Body of pancreas (tissue), 4 donors: ENCODE measurements at places on chromosomes 7 and 10. TPM values are rescaled to one million over a fixed set of nuclear protein-coding genes. Genes with fewer than 3 reads are reported as not detected.

DNA sequence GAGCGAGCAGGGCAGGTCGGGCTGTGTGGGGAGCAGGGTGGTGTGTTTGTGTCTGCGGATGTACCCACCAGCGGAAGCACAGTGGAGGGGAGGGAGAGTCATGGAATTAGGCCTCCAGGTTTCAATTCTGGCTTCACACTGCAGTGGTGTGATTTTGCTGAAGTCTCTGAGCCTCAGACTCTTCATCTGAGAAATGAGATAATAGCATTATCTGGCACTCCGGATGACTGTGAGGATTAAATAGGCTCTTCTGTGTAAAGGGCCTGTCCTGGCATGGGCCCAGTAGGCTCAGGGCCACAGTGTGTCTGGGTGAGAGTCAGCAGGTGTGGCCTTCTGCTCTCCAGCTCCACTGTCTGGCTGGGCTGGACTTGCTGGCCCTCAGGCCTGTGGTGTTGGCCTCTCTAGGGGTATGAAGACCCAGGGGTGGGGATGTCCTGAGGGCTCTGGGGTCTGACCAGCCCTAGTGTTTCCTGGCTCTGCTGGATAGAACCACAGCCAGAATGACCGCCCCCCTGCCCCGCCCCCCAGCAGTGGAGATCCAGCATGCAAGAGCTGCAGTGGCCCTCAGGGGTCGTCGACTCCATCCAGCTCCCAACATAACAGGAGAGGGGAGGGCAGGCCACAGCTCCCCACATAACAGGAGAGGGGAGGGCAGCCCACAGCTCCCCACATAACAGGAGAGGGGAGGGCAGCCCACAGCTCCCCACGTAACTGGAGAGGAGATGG is 178.6 kb downstream of the RPS24 start:
- DNase-seq, result no peak

- DNase-seq, result no peak
Measured at GRCh38 chr7:151133266-151133985, 34.1 kb downstream of the GBX1 start.

DNA sequence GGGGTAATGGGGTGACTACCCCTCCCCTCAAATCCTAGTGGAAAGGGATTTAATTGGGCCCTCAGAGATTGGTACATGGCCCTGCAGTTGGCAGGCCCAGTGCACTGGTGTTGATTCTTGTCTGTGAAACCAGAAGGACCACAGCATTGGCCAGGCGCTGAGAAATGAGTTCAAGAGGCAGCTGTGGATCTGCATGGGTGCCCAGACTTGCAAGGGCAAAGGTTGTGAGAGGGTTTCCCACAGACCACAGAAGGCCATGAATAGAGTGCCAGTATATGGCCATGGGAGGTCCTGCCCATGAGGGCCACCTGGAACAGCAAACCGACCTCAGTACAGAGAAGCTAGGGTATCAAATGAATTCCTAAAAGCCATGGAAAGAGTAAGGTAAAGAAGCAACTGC is 32.9 kb downstream of the TMEM168 start:
- DNase-seq, result no peak

Gene STK31
- 2.3 TPM for total RNA-seq

DNA sequence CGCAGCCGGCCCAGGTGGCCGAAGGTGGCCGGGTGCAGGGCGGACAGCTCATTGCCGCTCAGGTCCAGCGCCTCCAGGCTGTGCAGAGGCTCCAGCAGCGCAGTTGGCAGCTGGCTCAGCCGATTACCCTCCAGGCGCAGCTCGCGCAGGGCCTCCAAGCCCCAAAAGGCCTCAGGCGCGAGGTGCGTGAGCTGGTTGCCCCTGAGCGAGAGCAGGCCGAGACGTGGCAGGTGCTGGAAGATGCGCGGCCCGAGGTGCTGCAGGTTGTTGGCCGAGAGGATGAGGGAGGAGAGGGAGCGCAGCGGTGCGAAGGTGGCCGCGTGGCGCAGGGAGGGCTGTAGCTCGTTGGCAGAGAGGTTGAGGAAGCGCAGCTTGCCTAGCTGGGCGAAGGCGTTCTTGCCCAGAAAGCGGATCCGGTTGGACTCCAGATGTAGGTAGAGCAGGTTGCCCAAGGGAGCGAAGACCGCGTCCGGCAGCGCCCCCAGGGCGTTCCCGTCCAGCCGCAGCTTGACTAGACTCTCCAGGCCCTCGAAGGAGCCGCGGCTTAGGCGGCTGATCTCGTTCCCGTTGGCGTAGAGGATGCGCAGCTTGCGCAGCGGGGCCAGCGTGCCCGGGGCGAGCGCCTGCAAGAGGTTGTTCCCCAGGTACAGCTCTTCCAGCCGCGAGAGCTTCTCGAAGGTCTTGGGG is 923 bp downstream of the TRIL start:
- DNase-seq, result no peak

GRCh38 chr7:111147708-111148533 is 57.0 kb downstream of the LRRN3 start:
- DNase-seq, result no peak

Gene LLCFC1
- total RNA-seq, result not detected

Gene LGI1
- not detected for total RNA-seq

Gene CLRN3
- not detected for total RNA-seq

Gene CHAT
- not detected for total RNA-seq

Gene SLC18A3
- total RNA-seq, result not detected

- no peak for DNase-seq
Measured at GRCh38 chr7:44057181-44057848, 8.1 kb downstream of the PGAM2 start.

Gene NXPH1
- not detected for total RNA-seq

DNA sequence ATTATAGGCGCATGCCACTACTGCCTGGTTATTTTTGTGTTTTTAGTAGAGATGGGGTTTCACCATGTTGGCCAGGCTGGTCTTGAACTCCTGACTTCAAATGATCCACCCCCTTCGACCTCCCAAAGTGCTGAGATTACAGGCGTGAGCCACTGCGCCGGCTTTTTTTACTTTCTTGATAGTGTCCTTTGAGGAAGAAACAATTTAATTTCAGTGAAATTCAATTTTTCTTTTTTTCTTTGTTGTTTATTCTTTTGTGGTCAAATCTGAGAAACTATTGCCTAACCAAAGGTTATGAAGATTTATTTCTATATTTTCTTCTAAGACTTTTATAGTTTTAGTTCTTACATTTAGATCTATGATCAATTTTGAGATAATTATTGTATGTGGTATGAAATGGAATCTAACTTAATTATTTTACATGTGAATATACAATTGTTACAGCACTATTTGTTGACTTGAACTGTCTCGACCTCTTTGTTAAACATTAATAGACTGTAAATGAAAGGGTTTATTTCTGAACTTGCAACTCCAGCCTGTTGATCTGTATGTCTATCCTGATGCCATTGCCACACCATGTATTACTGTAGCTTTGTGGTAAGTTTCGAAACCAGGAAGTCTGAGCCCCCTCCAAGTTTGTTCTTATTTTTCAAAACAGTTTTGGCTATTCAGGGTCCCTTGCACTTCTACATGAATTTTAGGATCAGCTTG is 19.8 kb upstream of the RASSF4 start:
- no peak for DNase-seq

GRCh38 chr10:22049635-22050034 is 46.1 kb upstream of the DNAJC1 start:
- no peak for DNase-seq

- no peak for DNase-seq
Measured at GRCh38 chr10:13957856-13958255, 371.1 kb downstream of the PRPF18 start.

GRCh38 chr10:43267811-43268210 is 946 bp upstream of the RASGEF1A start:
- no peak for DNase-seq

DNA sequence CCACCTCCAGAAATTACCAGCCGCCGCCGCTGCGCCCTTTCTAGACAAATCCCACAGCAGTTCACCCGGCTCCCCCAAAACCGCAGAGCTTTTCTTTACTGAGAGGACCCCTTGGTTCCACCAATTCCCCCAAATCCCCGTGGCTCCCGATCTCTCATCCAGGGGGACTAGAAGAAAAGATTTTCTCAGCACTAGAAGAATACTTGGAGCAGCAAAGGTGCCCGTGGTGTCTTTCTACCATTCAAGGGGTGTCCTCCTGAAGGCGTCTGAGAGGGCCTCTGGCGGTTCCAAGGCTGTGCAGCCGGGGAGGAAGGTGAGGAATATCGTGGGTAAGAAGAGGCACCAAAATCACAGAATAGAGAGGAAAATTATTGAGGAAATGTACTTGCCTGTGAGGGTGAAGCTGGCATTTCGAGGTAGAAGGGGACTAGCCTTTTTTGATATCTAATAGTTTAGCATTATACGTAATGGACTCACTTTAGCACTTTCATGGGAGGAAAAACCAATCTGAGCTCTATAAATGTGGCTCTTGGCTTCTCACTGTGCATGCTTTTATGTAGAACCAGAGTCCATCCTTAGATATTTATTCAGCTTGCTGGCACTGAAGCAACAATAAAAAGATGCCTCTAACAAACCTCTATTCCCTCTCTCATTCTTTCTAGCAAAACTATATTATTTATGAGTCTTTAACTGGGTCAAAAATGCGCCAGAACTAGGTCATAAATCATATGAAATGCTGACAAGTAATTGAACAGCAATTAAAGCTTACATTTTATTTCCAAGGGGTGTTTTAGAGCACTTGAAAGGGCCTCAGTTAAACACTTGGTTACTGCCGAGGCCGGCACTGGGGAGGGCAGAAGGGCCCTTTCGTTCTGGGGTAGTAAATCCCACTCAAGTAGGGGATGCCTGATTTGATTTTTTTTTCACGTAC is 13.8 kb upstream of the HOXA2 start:
- DNase-seq, result no peak

DNA sequence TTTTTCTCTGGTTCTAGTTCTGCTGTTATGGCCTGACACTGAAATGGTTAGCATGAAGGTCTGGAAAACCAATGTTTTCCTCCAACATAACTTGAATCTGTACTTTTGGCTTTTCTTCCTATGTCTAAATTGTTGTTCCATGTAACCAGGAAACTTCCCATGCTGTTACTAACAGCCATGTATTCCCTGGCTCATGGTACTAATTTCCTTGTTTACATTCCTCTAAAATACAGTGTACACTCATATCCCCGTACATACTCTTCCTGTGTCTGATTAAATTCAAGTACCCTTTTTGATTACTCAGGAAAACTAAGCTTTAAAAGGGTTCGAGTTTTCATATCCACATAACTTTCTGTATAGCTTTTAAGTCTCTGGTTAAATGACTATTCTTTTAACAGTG is 12.3 kb upstream of the ACSM6 start:
- DNase-seq, result no peak

Gene TMEM176B
- total RNA-seq, result 36.3 TPM

GRCh38 chr7:21903020-21903786 is 42.5 kb downstream of the CDCA7L start:
- no peak for DNase-seq

Gene COBL
- total RNA-seq, result 22.3 TPM

GRCh38 chr7:52659178-52659577 is 376.3 kb upstream of the POM121L12 start:
- DNase-seq, result no peak

DNA sequence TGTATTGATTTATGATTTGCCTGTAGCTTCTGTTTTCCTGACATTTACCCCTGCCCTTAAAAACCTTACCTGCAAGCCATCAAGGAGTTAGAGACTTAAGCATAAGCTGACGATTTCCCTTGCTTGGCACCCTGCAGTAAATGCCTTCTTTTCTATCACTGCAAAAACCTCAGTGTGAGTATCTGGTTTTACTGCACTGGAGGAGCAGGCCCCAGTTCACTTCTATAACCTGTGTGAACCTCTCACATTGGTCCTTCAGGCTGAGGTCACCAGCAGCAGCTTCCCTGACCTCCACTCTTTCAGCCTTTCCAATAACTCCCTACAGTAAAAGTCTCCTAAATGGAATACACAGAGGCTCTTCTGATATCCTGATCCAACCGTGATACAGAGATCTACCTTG is 30.5 kb downstream of the NUP42 start:
- DNase-seq, result no peak

DNA sequence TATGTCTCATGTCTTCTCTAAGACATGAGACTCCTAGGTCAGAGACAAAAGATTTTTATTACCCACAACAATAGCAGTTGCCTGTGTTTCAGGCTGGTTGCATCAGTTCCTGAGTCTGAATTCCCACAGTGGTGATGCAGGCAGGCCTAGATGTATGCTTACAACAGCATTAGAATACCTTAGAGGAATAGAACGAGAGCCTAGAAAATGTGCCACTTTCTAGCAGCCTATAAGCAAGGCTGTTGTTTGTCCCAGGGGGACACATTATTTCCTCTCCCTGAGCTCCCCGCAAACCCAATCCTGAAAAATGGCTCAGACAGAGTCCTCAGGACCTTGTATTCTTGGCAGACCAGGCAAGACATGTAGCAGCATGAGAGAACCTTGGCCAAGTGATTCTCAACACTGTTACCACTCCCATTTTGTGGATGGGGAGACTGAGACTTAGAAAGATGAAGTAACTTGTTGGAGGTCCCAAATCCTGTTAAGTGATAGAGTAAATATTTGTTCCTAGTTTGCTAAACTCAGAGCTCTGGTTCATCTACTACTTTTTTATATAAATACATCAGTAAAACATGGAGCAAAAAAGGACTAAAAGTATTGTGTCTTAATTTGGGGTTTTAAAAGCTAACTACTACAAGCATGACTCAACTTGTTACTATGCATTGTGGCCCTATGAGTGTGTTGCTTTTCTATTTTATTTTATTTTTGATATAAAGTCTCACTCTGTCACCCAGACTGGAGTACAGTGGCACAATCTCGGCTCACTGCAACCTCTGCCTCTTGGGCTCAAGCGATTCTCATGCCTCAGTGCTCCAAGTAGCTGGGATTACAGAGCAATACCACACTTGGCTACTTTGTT is 14.2 kb downstream of the VTI1A start:
- no peak for DNase-seq
